ENCODE measurements at places on chromosomes 6 and 20.

GRCh38 chr20:31691646-31692275, 30.9 kb downstream of the BCL2L1 start:
- H3K27me3 ChIP-seq, result no peaks in the 10 kb centered on the region
- no peak for DNase-seq
- H3K4me3 ChIP-seq, result no peak overlapping the region
- peak overlapping the region; percentile 8 for H3K27ac ChIP-seq
- H3K4me1 ChIP-seq, result peaks cover 12% of the 10 kb centered on the region

GRCh38 chr6:163164175-163164900, 250.2 kb upstream of the QKI start:
- no peaks in the 10 kb centered on the region for H3K27me3 ChIP-seq
- H3K27ac ChIP-seq, result no peak overlapping the region
- no peaks in the 10 kb centered on the region for H3K36me3 ChIP-seq
- H3K4me1 ChIP-seq, result peaks cover 16% of the 10 kb centered on the region

DNA sequence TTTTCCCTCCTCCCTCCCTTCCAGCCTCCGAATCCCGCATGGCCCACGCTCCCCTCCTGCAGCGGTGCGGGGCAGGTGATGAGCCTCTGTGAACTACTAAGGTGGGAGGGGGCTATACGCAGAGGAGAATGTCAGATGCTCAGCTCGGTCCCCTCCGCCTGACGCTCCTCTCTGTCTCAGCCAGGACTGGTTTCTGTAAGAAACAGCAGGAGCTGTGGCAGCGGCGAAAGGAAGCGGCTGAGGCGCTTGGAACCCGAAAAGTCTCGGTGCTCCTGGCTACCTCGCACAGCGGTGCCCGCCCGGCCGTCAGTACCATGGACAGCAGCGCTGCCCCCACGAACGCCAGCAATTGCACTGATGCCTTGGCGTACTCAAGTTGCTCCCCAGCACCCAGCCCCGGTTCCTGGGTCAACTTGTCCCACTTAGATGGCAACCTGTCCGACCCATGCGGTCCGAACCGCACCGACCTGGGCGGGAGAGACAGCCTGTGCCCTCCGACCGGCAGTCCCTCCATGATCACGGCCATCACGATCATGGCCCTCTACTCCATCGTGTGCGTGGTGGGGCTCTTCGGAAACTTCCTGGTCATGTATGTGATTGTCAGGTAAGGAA, at the start of gene OPRM1:
Gene OPRM1, plus strand, starts transcription at position 10 of the 612 bp plus-strand sequence. Its CDS starts 305 bp downstream, at position 315.
- DNase-seq, result peak; percentile 83
- no peaks in the 10 kb centered on the region for H3K36me3 ChIP-seq
- no peak within 1 kb of the TSS for H3K4me3 ChIP-seq

DNA sequence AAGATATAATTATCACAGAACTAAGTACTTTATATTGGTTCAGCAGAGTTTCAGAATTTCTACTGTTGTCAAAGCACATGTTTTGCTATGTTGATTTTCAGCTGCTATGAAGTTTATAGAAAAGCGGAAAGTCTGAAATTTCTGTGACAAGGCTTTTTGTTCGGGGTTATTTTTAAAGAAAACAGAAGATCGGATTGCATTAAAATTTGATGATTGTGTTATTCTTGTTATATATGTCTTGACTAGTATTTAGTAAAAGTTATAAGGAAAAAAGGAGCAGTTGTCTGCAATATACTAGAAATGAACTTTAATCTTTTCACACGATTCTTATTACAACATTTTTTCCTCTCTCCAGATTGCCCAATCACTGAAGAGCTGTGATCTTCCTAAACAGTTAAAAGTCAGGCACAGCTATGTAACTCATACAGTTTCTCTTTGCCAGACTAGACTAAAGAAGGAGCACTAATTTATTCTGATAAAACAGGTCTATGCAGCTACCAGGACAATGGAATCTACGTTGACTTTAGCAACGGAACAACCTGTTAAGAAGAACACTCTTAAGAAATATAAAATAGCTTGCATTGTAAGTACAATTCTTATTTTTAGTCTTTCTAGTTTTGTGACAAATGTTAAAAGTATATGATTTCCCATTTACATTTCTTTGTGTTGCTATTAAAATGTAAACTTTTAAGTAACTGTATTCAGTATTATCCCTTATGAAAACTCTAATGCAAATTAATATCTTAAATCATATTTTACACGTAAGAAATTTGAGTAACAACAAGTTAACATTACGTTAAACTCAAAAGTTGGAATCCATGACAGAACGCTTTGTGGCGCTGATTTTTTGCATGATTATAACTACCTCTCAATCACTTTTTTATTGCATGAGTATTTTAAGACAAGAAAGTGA, at the start of gene ENPP3:
Gene ENPP3, plus strand, starts transcription at position 423 of the 913 bp plus-strand sequence. Its CDS starts 83 bp downstream, at position 506.
- peaks cover 4% of the 10 kb centered on the region for H3K27me3 ChIP-seq
- H3K4me1 ChIP-seq, result no peaks in the 10 kb centered on the region
- no peak for DNase-seq
- H3K4me3 ChIP-seq, result no peak within 1 kb of the TSS
- H3K27ac ChIP-seq, result no peak within 1 kb of the TSS

GRCh38 chr20:49919461-49919860, 4.1 kb upstream of the SPATA2 start:
- no peaks in the 10 kb centered on the region for H3K36me3 ChIP-seq
- H3K27ac ChIP-seq, result no peak overlapping the region
- H3K4me1 ChIP-seq, result peaks cover 15% of the 10 kb centered on the region
